ENCODE measurements at places on chromosomes 16 and 17. TPM values are rescaled to one million over a fixed set of nuclear protein-coding genes. Genes with fewer than 3 reads are reported as not detected.
A peak's percentile ranks its signal among the peaks of the same experiment; 100 is the strongest.

Gene ALOX12
- total RNA-seq, result not detected

DNA sequence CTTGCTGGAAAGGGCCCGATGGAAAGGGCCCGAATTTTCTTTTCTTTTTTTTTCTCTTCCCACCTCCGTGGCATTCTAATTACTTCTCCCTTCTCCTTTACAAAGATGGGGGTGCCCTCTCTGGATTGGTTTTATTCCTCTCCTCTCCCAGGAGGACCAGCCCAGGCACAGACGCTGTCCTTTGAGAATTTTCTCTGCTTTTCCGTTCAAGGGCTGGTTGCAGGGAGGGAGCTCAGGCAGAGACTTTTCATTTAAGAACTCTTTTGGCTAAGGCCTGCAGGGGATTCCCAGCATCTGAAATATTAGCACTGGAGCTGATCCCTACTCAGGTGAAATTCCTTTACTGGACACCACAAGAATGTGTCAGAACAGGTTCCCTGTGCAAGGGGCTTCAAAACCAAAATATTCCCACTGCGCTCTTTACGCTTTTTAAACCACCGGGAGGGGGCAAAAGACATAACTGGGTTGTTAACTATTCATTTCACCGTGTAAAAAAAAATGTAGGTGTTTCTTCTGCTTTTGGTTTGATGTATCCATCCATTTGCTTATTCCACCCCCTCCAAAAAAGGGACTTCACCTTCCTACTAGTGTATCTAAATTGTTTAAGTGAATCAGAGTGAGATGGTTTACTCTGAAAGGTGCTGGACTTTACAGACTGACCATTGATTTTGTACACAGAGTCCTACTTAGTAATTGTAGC is 1.4 kb downstream of the NFAT5 start:
- peak; percentile 66 for DNase-seq

Gene TP53TG3C
- not detected for total RNA-seq

Gene FNDC8
- total RNA-seq, result not detected

Gene DOC2B
- total RNA-seq, result 0.97 TPM

Gene KRT17
- 286 TPM for total RNA-seq

DNA sequence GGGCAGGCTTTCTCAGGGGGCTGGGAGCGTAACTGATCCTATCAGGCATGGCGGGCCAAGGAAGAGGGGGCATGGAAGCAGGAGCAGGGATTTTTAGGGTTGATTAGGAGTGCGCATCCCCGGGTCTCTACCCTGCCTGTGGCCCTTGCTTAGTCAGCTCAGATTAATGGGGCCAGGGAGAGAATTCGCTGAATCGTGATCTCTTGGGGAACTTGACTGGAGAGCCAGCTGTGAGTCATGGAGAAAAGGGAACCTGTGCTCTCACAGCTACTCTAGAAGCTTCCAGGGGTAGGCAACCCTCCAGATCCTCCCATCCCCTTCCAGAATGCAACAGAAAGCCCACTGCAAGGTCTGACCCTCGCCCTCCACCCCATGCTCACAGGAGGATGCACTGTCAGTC is 3.6 kb downstream of the FOXN1 start:
- no peak for DNase-seq

Gene CA7
- not detected for total RNA-seq

- DNase-seq, result no peak
These were observed 101.5 kb downstream of the CLEC16A start for GRCh38 chr16:11045846-11046245.

DNA sequence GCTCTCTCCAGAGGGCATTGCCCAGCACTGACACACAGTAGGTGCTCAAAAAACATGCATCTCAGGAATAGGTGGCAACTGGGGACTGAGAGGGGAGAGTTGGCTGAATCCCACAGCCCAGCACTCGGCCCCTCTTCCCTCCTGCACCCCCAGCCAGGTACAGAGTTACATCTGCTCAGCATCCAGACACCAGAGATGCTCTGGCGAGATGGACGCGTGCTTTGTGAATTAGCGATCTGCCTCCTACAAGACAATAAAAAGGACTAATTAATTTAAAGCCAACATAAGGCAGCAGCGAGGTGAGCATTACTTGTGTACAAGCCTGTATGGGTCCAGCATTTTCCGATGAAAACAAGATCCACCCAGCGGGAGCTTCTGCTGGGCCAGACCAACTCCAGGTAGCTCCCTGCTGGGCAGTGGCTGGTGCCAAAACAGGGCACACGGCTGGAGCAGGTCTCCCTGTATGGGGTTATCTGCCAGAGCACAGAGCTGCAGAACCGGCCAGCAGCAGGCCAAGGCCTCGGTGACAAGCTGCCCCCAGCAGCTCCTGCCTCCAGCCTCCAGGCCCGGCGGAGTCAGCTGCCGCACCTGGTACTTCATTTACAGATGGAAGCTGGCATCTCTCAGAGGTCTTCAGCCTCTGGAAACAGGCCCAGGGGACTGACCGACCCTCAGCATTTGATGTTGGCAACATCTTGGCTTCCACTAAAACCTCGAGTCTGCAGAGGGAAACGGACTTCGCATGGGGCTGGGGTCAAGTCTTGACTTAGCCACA is 219.7 kb upstream of the SDK2 start:
- DNase-seq, result no peak

- DNase-seq, result no peak
These were observed 72.2 kb downstream of the HS3ST3B1 start for GRCh38 chr17:14372905-14373613.

Gene ACSF3
- 43.5 TPM for total RNA-seq

- DNase-seq, result no peak
These were observed 6.4 kb upstream of the RAB40C start for GRCh38 chr16:583470-583814.

GRCh38 chr16:15732416-15732815 is 82.4 kb downstream of the NDE1 start:
- DNase-seq, result no peak

DNA sequence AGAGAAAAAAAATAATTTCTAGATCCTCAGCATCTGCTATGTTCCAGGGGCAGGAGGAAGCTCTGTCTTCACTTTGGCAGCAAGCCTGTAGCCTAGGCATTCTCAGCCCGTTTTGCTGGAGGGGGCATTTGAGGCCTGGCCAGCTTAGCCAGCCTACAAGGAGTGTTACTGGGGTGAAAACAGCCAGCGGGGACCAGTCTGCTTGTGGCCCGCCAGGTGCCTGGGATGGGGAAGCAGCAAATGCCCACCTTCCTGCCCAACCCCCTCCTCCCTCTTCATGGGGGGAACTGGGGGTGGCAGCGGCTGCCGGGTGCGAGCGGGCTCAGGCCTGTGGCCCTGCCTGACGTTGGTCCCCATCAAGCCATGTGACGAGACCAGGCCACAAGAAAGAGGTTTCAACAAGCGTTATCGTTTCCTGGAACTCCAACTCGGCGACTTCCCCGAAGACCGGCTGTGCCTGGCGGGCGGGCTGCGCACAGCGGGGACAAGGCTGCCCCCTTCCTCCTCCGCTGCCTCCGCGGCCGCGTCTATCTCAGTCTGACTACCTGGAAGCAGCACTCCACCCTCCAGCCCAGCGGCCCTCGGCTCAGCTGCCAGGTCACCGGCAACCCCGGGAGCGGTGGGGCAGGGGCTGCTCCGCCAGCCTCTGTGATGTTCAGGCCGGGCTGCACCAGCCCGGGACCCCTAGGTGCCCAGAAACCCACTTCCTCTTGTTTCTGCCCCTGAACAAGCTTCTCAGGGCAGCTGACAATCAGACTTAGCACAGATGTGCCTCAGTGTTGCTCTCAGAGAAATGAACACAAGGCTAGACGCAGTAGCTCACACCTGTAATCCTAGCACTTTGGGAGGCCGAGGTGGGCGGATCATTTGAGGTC is 22.9 kb downstream of the SOCS1 start:
- no peak for DNase-seq

Gene ZPBP2
- total RNA-seq, result not detected

- DNase-seq, result no peak
These were observed 50.2 kb upstream of the SDK2 start for GRCh38 chr17:73694491-73694890.

Measured in HT-29 (cell line).